ENCODE measurements at places on chromosomes 6 and 20.

- no peak for DNase-seq
Measured at GRCh38 chr6:113560376-113560775, 296.8 kb upstream of the MARCKS start.

- no peak for DNase-seq
Measured at GRCh38 chr6:118542184-118542952, 5.7 kb upstream of the PLN start.

GRCh38 chr6:167552961-167553735, 228.3 kb downstream of the TTLL2 start:
- no peak for DNase-seq

DNA sequence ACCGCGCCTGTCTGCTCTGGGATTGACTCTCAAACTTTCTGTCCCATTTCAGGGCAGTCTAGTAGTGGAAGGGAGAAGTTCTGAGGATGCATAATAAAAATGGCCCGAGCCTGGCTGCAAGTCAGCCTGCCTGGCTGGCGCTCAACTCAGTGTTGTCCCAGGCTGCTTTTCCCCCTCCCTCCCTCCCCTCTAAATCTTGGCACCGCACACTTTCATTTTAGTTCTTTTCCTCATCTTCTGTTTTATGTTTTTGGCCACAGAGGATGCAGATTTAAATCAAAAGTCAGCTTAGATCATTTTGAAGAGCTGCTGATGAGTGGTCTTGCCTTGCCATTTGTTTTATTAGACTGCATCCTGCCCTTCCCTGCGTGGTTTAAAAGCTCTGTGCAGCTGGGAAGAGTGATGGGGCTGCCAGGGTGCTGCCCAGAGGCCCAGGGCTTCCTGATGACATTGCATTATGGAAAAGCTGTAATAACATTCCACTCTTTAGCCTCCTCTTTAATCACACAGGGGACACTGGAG, 6.5 kb upstream of the UQCC2 start:
- no peak for DNase-seq

DNA sequence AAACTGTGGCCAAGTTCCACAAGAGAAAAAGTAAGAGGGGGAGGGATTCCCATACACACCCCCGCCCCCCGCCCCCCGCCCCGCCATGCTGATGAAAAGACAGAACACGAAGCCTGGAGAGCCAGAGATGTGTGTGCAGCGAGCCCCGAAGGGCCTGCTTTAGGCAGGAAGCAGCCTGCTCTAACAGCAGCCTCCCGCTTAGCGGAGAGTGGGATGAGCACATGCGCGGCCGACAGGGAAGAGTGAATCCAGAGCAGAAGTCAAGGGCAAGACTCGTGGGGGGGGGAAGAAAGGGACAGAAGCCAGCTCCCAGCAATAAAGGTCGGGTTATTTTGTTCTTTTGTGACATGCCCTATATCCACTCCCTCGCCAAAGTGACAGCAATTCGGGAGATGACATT, 67.2 kb upstream of the PTGIS start:
- DNase-seq: no peak

DNA sequence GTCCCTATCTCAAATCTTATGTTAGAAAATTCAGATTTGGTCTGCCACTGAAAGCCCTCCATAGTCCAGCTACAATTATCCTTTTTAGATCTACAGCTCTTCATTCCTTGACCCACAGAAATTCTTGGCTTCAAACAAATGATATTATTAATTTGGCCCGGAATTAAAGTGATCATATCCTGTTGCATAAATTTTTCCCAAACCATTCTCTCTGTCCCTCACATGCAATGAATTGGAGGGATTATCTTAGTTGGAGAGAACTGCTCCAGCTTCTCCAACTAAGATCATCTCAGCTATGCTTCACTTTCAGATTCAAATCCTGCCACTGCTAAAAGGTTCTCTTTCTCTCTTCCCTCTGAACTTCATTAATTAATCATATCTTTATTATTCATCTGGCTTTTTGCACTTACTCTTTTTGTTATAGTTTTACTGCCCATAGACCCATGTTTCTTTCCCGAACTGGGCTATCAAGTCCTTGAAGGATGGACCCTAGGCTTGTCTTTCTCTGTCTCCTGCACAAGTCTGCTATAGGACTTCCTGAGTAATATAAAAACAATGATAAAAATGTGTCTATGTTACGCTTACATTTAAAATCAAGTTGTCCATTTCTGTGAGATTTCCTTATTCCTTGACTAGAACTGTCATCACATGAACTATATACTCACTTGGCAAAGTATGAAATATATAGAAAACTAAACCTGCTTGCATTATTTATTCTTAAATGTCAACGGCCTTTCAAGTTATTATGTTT, 493.9 kb upstream of the MARCKS start:
- no peak for DNase-seq

GRCh38 chr6:11043961-11044711, at the start of gene ELOVL2:
Gene ELOVL2 (minus strand): TSS chr6:11044305. CDS start chr6:11044230, 75 bp downstream.
- peak; percentile 70 for DNase-seq

- DNase-seq: no peak
Measured at GRCh38 chr6:141490982-141491381, 641.7 kb upstream of the GJE1 start.

DNA sequence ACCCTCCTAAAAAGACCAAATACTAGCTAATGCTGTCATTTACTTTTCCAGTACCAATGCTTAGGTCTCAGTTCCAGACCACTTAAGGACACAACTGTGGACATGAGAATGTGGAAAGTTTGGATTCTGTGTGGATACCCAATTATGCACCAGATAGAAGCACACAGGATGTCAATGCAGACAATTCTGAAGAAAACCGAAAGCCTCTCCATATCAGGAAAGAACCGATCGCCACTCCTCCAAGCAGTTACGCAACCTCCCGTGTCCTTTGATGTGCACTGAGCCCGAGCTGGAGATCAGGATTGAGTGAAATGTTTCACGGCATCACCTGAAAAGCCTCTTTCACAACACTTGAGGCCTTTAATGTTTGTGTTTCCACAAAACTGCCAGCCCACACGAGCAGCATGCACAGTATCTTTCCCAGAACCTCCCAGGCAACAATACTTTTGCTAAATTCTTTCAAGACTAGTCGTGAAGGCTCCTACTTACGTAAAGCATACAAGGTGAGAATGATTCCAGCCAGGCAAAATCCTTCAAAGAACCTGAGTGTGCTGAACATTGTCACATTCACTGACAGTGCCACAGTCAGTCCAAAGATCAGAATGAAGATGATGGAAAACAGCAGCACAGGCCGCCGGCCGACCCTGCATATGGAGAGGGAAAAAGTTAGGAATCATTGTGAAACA, 47.0 kb downstream of the SLC22A23 start:
- no peak for DNase-seq

DNA sequence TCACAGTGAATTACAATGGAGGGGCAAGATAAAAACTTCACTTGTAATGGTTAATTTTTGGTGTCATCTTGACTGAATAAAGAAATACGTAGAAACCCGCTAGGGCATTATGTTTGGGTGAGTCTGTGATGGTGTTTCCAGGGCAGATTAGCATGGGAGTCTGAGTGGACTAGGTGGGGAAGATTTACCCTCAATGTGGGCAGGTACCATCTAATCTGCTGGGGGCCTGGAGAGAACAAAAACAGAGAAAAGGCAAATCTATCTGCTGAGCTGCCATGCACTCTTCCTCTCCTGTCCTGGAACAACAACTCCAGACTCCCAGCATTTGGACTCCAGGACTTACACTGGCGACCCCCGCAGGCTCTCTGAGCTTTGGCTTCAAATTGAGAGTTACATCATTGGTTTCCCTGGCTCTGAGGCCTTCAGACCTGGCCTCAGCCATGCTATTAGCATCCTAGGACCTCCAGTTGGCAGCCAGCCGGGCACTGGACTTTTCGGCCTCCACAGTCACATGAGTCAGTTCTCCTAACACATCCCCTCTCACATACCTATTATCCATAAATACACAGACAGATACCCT, 19.7 kb downstream of the NINL start:
- no peak for DNase-seq

DNA sequence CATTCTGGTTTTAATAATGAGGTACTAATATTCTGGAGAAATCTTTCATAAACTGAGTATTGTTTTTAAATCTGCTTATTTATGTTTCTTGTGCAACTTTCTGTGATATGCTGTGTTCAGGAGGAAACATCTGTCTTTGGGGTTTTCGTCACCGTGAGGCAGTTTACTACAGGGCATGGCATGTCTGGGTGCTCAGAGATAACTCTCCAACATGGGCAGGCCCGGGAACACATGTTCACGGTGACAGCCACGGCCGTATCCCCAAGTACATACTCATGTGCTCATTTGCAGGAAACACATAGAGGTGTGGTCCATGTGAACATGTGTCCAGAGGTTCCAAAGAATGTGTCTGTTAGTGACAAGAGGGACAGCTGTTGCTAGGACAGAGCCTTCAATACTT, 62.1 kb upstream of the CNKSR3 start:
- DNase-seq: no peak

DNA sequence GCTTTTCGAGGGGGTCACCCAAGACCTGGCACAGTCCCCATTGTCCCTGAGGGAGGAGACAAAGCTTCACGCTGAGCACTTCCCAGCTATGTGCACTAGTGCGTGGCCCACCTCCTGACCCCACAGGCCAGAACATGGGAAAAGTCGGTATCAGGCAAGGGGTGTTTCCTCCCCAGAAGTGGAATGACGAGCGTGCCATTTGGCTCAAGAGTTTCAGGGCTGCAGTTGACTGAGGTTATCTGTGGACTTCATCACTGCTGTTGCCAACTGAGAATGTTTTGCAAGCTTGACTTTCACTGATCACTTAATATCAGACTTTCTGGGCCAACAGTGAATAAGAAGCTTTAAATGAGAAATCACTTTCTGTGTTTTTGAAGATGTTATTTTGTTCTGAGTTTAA, 137.0 kb upstream of the AFDN start:
- DNase-seq: no peak

GRCh38 chr6:163648868-163649267, 234.3 kb downstream of the QKI start:
- no peak for DNase-seq

DNA sequence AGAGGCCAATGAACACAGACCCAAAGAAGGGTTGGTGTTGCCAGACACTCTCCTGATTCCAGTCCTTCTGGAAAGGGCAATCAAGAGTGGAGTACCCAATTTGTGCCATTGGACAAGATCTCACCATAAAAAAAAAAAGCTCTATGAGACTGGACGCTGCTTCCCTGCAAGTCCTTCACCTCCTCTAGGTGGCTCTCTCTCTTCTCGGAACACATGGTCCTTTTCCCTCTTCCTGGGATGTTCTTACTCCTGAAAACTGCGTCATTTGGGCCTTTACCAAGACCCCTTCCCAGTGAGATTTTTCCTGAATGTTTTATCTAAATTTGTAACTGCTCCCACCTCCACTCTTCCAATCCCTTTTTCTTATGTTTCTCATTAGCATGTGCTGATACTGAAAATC, 280.8 kb downstream of the FOXA2 start:
- peak; percentile 19 for DNase-seq

- no peak for DNase-seq
Measured at GRCh38 chr20:60209048-60209447, 250.8 kb downstream of the CDH26 start.

DNA sequence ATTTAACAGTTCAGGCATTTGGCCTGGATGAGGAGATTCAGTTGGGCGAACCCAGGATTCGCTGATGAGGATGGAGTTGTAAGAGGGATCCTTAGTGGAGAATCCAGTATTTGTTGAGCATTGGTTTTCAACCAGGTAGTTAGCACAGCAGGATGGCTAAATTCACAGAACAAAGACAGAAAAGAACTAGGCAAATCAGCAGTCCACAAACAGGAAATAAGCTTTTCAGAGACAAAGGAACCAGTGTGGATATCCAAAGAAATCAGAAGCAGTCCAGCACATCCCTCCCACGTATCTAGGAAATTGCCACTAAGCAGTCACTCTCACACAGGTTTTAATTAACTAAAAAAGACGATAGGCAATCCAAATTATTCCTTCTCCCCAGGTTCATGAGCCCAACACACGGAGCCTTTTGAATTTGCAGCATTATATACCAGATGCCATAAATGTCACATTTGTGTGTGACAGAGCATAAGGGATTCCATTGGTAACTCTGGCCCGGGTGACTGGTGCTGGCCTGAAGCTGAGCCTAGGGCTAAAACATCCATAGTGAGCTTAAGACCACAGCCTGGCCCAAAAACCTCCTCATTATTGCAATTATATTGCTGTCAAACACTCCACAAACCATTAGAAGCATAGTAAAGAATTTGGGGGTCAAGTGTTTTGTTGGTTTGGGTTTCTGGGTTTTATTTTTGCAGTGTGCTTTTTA, 131.5 kb downstream of the SOBP start:
- no peak for DNase-seq

DNA sequence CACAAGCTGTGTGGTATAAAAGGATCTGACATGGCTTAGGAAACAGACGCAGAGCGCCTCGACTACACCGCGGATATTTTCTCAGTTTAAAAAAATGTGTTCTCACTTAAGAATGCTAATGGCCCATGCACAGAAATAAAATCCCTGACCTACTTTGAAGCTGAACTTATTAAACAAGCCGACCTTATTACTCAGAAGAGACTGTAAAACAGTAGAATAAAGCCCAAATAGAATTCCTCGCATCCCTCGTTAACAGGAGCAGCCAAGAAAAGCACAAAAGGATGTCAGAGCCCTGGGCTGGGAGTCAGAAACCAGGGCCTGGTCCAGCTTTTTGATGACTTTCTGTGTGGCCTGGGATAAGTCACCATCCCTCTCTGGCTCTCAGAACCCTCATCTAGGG, 489.3 kb downstream of the PTPRT start:
- DNase-seq: no peak

GRCh38 chr6:159878341-159878740, 12.4 kb upstream of the MAS1 start:
- DNase-seq: no peak

DNA sequence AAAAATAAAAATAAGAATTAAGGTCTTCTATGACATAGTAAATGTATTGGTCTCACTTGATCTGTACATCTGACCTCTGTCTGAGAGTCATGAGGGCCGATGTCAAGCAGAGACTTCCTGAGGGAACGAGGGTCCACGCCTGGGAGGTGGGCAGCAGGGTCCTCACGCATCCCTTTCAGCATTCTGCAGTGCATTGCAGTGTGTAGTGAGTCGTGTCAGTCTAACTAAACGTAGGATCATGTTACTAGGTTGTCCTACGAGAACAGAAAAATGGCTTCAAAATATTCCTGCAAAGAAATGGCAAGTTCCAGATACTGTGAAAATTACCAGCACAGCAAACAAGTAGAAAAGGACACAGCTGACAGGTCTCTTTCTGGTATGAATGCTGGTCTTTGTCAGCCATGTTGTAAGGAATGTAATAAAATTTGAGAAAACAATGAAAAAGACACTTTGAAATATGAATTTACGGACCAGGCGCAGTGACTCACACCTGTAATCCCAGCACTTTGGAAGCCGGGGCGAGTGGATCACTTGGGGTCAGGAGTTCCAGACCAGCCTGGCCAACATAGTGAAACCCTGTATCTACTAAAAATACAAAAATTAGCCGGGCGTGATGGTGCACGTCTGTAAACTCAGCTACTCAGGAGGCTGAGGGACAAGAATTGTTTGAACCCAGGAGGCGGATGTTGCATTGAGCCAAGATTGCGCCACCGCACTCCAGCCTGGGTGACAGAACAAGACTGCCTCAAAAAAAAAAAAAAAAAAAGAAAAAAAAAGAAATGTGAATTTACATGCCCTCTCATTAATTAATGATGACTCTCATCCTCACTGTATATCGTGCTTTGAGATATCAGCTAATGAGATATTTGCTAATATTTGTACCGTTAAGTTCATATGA, 2.4 kb upstream of the AHCY start:
- no peak for DNase-seq

All from WTC11 (cell line).